ENCODE measurements at places on chromosomes 7 and 10. TPM values are rescaled to one million over a fixed set of nuclear protein-coding genes. Genes with fewer than 3 reads are reported as not detected.
A peak's percentile ranks its signal among the peaks of the same experiment; 100 is the strongest.

Gene SMKR1
- 0.35 TPM for total RNA-seq

Gene AGBL3
- total RNA-seq, result 1.2 TPM

Gene HUS1
- 44.5 TPM for total RNA-seq

Gene PSMA2
- 239 TPM for total RNA-seq

Gene SYT15
- 0.59 TPM for total RNA-seq

Gene CRYGN
- total RNA-seq, result 0.79 TPM

Gene RELN
- 0.02 TPM for total RNA-seq

Gene C10orf67
- not detected for total RNA-seq

Gene ATE1
- total RNA-seq, result 25.3 TPM

DNA sequence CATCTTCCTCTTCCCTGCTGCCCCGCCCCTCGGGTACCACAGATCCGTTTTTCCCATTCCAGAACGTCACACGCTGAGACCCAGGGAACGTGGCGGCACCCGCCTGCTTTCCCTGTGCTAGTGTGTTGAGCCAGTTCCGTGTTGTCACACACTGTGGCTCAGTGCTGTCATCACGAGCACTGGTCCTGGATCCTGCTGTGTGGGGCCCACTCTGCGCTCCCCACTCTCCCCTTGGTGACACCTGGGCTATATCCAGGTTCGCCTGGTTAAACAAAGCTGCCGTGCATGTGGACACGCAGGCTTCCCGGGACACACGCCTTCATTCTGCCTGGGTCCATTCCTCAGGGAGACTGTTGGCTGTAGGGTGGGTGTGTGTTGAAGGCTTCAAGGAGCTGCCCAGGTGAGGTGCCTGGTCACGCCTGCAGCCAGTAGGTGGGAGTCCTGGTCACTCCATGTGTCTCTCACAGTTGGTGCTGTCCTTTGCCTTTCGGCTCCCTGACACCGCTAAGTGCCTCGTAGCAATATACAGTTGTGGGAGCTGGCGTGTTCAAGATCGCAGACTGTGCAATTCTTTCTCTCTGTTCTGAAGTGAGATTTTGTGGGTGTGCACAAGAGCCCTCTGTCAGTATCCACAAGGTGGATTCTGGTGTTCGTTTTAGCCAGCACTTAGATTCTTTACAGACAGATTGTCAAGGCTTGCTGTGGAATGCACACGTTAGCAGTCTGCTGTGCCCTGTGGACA, 88.6 kb downstream of the INPP5A start:
- DNase-seq, result no peak
- H3K4me1 ChIP-seq, result no peaks in the 10 kb centered on the region
- peaks cover 4% of the 10 kb centered on the region for H3K36me3 ChIP-seq

DNA sequence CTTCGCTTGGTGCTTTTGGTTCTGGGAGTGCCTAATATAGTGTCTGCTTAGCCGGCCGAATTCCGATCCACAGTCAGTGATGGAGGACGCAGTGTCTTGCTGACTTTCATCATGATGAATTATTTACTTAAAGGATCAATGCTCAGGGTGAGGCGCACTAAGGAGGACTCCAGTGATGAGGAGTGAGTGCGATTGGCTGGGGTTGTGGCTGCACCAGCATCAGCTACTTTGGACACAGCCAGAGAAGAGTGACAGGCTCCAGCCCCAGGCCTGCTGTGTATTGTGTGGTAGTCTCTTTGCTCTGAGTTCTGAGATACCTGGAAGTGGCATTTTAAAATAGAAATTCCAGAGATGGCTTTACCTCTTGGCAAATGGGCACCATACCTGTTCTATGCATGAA, 73.3 kb upstream of the ANLN start:
- H3K36me3 ChIP-seq, result 0 out of 3 replicates have a peak, but pooled peaks cover 1% of the 10 kb centered on the region
- H3K27me3 ChIP-seq, result no peaks in the 10 kb centered on the region

GRCh38 chr7:134757938-134758337, 21.5 kb upstream of the CALD1 start:
- H3K27ac ChIP-seq, result no peak overlapping the region
- DNase-seq, result no peak
- H3K4me3 ChIP-seq, result no peak overlapping the region
- H3K36me3 ChIP-seq, result no peaks in the 10 kb centered on the region
- H3K4me1 ChIP-seq, result no peaks in the 10 kb centered on the region

DNA sequence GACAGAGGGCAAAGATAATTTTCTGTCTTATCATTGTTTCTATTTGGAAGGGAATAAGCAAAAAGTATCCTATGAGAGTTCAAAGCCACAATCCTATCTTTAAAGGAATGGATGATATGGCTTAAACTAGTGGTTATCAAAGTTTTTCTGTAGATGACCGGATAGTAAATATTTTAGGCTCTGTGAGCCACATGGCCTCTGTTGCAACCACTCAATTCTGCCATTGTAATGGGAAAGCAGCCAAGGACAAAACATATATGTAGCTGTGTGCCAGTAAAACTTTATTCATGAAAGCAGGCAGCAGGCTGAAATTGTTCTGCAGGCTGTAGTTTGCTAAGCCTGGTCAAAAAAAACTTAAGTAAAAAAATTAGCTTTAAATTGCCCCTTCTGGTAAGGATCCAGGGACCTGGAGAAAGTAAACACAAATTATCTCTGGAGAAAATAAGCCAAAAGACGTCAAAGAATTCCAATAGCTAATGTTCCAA, 73.3 kb downstream of the THSD7A start:
- H3K36me3 ChIP-seq, result no peaks in the 10 kb centered on the region
- no peak overlapping the region for H3K27ac ChIP-seq
- H3K4me1 ChIP-seq, result no peaks in the 10 kb centered on the region
- H3K4me3 ChIP-seq, result no peak overlapping the region

DNA sequence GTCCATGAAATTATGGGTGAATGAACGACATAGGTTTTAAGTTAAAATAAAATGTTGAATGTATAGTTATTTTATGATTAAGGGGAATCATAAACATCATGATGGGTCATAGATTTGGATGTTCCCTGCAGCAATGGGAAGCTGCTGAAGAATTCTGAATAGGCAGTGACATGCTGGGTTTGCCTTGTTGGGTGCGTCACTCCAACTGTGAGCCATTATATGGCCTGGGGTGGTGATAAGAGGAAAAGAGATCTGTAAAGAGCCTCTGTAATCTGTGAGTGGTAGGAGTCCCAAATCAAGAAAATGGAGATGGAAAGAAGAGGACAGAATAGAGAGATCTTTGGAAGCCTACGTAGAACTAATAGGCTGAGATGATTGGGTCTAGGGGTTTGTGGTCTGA, 58.1 kb upstream of the GPR26 start:
- no peaks in the 10 kb centered on the region for H3K36me3 ChIP-seq
- H3K4me1 ChIP-seq, result peaks cover 23% of the 10 kb centered on the region
- peak overlapping the region; percentile 39 for H3K4me3 ChIP-seq
- H3K27me3 ChIP-seq, result no peaks in the 10 kb centered on the region

GRCh38 chr7:126776498-126776897, 476.2 kb downstream of the GRM8 start:
- no peaks in the 10 kb centered on the region for H3K27me3 ChIP-seq
- H3K27ac ChIP-seq, result no peak overlapping the region
- DNase-seq, result no peak
- no peaks in the 10 kb centered on the region for H3K4me1 ChIP-seq
- no peak overlapping the region for H3K4me3 ChIP-seq
- H3K36me3 ChIP-seq, result no peaks in the 10 kb centered on the region

DNA sequence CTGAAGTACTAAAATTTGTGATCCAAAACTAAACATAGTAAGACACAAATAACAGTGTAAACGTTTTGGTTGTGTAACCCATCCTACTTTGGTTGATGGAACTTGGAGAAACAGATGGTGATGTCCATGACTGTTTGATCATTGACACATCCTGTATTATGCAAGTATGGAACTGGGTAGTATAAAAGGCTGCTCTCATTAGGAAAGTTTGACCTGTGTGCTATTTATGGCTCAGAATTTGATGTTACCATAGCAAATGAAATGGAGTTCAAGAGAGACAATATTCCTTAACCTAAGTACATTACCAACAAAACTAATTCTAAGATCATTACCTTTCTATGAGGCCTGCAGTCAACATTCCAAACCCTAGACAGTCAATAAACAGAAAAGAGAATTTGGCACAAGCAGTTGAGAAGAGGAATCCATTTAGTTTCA, 39.9 kb downstream of the DKK1 start:
- no peaks in the 10 kb centered on the region for H3K4me1 ChIP-seq
- no peaks in the 10 kb centered on the region for H3K36me3 ChIP-seq
- DNase-seq, result no peak
- H3K27ac ChIP-seq, result no peak overlapping the region
- no peaks in the 10 kb centered on the region for H3K27me3 ChIP-seq

- peaks cover 23% of the 10 kb centered on the region for H3K36me3 ChIP-seq
- no peak for DNase-seq
- H3K27ac ChIP-seq, result no peak overlapping the region
Observed at GRCh38 chr7:2272031-2272430, 30.0 kb downstream of the NUDT1 start.

DNA sequence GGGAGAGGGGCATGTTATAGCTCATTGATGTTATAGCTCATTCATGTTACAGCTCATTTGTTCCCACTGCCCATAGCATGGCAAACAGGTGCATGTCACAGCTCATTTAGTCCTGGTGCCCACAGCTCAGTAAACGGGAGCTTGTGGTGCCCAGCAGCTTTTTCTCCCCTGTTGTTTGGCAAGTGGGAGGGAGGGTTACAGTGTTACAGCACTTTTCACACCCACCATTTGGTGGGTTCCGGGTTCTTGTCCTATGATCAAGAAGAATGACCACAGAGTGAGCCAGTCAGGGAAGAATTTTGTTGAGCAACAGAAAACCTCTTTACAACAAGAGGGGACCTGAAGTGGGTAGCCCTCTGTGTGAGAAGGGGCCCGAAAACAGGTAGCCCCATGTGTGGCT, 162.8 kb upstream of the CSTF2T start:
- H3K4me3 ChIP-seq, result no peak overlapping the region
- H3K36me3 ChIP-seq, result no peaks in the 10 kb centered on the region
- no peaks in the 10 kb centered on the region for H3K27me3 ChIP-seq
- no peaks in the 10 kb centered on the region for H3K4me1 ChIP-seq
- no peak overlapping the region for H3K27ac ChIP-seq

DNA sequence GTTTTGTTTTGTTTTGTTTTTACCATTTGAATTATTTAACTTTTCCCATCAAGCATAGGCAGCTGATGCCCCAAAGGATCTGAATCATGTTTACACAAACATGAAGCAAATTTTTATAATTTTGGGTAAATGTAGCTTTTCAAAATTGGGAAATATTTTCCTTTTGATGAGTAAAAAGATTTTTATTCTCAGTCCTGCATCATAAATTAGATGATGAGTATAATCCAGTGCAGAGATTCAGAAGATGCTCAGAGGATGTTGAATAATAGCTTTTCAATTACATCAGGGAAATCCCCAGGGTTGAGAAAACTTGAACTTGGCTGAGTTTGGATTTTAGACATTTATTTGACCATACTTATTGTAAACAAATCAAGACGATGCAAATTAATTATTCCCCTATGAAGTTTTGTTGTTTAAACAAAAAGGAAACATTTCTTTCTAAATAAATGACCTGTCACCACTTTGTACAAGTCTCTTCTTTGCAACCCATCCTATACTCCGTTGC, 121.7 kb downstream of the FAM204A start:
- no peak overlapping the region for H3K4me3 ChIP-seq
- H3K27me3 ChIP-seq, result no peaks in the 10 kb centered on the region
- no peak overlapping the region for H3K27ac ChIP-seq
- no peak for DNase-seq

- DNase-seq, result no peak
- peaks cover 2% of the 10 kb centered on the region for H3K36me3 ChIP-seq
- H3K27ac ChIP-seq, result no peak overlapping the region
- no peaks in the 10 kb centered on the region for H3K4me1 ChIP-seq
- H3K4me3 ChIP-seq, result no peak overlapping the region
Observed at GRCh38 chr10:18608596-18608995, 42.8 kb downstream of the NSUN6 start.

GRCh38 chr7:18395868-18396267, 99.7 kb upstream of the HDAC9 start:
- H3K27me3 ChIP-seq, result no peaks in the 10 kb centered on the region
- H3K36me3 ChIP-seq, result no peaks in the 10 kb centered on the region
- no peak overlapping the region for H3K27ac ChIP-seq
- H3K4me3 ChIP-seq, result no peak overlapping the region
- DNase-seq, result no peak

- peaks cover 10% of the 10 kb centered on the region for H3K4me1 ChIP-seq
- H3K4me3 ChIP-seq, result no peak overlapping the region
- DNase-seq, result no peak
- no peaks in the 10 kb centered on the region for H3K27me3 ChIP-seq
- no peaks in the 10 kb centered on the region for H3K36me3 ChIP-seq
Observed at GRCh38 chr7:16914771-16915170, 33.0 kb upstream of the AGR3 start.

- no peaks in the 10 kb centered on the region for H3K4me1 ChIP-seq
- no peaks in the 10 kb centered on the region for H3K27me3 ChIP-seq
- no peaks in the 10 kb centered on the region for H3K36me3 ChIP-seq
- no peak for DNase-seq
Observed at GRCh38 chr10:44745920-44746319, 165.2 kb upstream of the TMEM72 start.

DNA sequence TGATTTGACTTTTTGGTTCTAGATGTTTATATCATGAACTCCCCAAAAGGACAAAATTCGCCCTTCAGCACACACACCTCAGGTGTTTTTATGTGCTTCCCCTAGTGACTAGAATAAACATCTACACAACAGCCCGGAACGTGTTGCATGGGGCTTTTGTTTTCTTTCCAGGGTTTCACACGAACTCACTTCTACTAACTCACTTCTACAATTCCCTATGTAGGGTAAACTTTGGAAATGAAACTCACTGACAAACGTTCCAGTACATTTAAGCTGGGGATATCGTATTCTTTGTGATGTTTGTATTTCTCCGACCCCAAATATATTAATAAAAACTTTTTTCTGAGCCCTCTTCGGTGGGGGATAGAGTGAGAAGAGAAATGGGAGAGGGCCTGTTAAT, 1.4 kb downstream of the TRA2A start:
- no peak for DNase-seq
- H3K36me3 ChIP-seq, result peaks cover 11% of the 10 kb centered on the region
- no peaks in the 10 kb centered on the region for H3K27me3 ChIP-seq
- peaks cover 2% of the 10 kb centered on the region for H3K4me1 ChIP-seq

- no peaks in the 10 kb centered on the region for H3K36me3 ChIP-seq
- 0 out of 2 replicates have a peak, but pooled peaks cover 4% of the 10 kb centered on the region for H3K4me1 ChIP-seq
- DNase-seq, result no peak
Observed at GRCh38 chr10:15322356-15322755, 48.7 kb downstream of the FAM171A1 start.

DNA sequence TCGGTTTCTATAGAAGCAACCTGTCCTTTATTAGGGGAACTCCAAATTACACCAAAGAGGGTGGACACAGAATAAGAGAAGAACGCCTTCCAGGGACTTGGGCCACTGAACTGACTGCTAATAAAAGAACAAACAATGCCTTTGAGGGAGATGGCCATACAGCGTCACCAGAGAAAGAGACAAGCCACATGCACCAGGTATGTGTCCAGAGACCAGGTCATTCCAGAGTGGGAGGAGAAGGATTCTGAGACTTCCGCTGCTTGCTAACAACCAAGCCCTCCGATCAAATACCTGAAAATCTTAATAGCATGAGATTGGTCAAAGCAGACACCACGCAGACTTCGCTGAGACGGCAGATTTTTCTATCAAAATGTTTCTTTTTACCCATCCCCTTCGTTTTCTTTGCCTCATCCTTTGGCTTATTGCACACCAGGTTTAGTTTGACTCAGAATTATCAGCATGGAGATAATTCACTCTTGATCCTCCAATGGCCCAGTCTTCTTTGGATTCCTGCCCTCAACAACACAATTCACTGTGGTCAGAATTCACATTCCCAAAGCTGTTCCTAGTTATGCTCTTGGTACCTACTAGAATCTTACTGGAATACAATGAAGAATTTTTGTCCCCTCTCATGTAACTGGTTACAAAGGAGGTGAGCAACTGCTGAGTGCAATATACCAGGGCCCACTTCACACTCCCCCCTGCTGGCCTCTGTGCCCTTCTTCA, 87.4 kb upstream of the DDC start:
- H3K4me3 ChIP-seq, result no peak overlapping the region
- no peak overlapping the region for H3K27ac ChIP-seq
- DNase-seq, result no peak
- no peaks in the 10 kb centered on the region for H3K4me1 ChIP-seq
